ENCODE measurements at places on chromosomes 3 and 15. TPM values are rescaled to one million over a fixed set of nuclear protein-coding genes. Genes with fewer than 3 reads are reported as not detected.

EXD1 gene
- not detected for total RNA-seq

ALDH1L1 gene
- total RNA-seq: 0.11 TPM

CCNB2 gene
- total RNA-seq: 128 TPM

ESYT3 gene
- total RNA-seq: 0.68 TPM

ZNF148 gene
- total RNA-seq: 18.3 TPM

DNA sequence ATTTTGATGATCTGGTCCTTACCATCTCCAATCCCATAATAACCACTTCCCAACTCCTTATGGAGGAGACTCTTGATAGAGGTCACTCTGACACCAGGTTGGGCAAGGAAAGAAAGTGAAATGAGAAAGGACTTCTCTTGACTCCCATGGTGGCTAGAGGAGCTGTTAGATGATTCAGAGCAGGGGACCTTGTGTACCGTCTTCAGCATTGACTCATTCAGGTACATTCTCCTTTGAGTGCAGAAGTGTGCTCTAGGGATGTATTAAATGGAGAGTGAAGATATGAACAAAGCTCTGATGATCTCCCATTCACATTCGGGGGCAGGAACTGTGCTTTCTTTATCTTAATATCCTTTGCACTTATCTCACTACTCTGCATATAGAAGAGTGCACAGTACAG lies 46.3 kb upstream of the GAP43 start:
- DNase-seq: no peak

DNA sequence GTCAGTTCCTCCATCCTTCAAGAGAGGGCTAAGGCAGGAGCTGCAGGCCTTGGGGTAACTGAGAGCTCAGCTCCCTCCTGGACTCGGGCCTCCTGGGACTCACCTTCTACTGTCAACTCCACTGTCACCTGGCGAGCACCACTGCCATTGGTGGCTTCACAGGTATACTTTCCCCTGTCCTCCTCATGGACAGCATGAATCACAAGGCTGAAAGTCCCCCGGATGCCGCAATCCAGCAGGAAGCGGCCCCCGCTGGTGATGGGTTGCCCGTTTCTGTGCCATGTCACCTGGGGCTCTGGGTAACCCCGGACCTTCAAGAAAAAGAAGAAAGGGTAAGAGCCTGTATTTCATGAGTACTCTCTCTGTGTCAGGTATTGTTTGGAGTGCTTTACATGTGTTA lies 131.9 kb downstream of the MYLK start:
- no peak for DNase-seq

DNA sequence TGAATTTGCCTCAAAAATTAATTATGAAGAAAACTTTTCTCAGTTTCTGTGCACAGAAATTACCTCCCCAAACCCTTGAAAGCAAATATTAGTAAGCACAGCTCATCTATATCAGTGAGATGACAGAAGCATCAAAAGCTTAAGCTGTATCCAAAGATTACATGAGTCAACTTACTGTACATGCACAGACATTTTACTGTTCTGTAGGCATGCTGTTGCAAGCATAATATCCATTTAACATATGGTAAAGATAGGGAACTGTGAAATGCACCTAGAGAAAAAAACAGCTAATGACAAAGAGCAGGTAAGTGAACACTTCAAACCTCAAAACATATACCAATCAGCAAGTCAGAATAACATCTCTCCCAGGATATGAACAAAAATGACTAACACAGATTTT lies 20.9 kb downstream of the SHOX2 start:
- no peak for DNase-seq

DNA sequence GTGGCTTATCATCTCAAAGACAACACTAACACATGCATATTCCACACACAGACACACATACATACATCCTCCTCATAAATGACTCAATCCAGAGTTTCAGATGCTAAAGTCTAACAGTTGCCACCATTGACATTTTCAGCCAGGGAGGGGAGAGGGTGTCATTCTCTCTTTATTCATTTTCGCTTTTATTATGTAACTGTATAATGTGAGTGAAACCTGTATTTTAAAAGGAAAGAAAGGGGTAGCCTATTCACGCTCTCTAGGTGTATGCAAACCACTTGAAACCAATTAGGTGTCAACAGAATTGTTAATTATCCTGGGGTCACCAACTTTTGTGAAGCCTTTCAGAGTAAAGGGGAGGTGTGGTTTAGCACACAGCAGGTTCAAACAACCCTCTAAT lies 1282.9 kb downstream of the ROBO2 start:
- no peak for DNase-seq

DNA sequence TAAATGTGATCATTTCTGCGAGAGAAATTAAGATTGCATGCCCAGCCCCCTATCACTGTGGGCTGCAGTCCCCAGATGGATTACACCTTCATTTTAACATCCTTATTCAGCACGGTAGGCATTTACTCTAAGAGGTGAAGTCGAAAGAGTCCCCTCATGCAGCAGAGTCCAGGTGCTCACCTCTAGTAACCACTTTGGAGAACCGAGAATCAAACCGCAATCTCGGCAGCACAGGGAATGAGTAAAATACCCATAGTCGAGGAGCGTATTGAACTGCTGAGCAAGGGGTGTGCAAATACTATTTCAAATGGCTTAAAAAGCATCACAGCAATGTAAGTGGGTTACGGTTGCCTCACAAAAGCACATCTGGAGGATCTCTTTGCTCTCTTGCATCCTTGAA lies 298.6 kb upstream of the ICE2 start:
- DNase-seq: no peak

DNA sequence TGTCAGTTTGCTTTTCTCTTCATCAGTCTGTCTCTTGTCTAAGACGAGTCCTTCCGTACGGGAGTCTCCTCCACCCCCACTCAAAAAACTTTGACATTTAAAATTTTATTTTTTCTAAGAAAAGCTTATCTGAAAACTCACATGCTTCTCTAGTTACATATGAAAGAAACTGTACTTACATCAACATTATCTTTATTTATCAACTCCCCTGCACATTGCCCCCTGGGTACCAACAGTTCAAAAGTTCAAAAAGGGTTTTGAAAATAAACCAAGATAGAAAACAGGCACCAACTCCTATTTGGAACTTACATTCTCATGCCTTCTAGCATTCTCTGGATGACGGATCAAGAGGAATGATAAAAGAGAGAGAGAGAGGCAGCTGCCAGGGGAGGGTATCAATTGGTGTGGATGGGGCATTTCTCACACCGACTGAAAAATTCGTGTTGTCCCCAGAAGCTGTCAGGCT lies 182.5 kb downstream of the FOXP1 start:
- no peak for DNase-seq

DNA sequence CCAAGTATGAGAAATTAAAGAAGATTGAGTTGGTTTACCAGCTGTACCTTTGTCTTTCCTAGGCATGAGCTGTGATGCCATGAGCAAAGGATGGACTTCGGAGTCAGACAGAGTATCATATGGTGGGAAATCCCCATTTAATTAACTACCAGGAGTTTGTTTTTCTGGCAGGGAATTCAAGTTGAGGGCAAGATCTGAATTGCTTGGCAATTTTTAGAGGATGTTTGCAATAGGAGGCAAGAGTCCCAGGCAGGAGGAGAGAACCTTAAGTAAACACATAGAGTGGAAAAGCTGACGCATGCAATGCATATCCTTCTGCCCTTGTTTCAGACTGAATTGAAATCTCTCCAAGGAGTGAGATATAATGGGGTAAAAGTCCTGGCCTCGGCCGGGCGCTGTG lies 569.7 kb upstream of the MDFIC2 start:
- DNase-seq: peak; percentile 58

DNA sequence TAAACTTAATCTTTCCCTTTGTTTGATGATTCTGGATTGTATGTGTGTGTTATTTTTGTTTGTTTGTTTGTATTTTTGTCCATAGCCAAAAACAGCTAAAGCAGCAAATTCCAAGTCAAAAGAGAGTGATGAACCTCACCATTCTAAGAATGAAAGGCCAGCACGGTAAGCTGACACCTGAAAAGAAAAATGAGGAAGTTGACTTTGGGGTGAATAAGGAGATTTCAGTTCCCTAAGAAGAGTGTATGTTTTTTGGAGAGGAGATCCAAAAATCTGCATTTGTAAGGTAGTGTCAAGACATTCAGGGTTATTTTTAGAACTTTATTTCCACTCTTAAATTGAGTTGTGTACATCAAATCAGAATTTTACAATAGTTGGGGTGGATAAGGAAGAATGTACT lies 52.3 kb upstream of the UTS2B start:
- no peak for DNase-seq
